ENCODE measurements at places on chromosomes 5 and 9. TPM values are rescaled to one million over a fixed set of nuclear protein-coding genes. Genes with fewer than 3 reads are reported as not detected.

The GARNL3 gene
- 10.4 TPM for total RNA-seq

The GCNT4 gene
- total RNA-seq, result 2.3 TPM

The BASP1 gene
- 106 TPM for total RNA-seq

GRCh38 chr9:107856633-107857032, 367.1 kb upstream of the KLF4 start:
- DNase-seq, result no peak

DNA sequence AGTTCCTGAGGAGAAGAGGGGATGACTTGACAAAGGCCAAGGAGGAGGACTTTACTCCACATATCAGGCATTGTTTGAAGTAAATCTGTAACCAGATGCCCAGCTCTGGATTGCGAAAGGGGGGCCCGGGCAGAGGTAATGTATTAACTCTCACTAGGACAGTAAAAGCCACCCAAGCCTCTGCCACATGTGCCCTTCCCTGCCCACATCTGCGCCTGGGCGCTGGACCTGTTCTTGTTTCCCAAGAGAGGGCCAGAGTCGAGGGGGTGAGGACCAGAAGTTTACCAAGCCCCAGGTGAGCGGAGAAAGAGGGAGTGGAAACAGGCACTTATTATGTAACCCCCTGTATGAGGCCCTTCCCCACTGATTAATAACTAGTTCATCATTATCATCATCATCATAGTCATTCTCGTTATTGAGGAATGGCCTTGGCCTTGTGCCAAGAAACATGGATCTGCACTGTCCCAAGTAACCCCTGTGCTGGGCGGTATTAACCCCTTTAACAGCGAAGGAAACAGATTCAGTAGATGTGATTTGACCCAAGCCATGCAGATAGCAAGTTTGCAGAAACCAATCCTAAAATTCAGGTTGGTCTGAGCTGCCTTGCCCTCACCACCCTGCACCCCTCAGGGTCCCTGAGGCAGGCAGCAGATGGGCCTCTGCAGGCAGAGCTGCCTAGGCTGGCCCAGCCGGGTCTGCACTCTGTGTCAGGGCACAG, at the start of gene SLC23A1:
TSS of gene SLC23A1 (minus strand) at position 23 of the 718 bp plus-strand sequence. CDS start 44 bp downstream, outside the sequence.
- peak; percentile 49 for DNase-seq

DNA sequence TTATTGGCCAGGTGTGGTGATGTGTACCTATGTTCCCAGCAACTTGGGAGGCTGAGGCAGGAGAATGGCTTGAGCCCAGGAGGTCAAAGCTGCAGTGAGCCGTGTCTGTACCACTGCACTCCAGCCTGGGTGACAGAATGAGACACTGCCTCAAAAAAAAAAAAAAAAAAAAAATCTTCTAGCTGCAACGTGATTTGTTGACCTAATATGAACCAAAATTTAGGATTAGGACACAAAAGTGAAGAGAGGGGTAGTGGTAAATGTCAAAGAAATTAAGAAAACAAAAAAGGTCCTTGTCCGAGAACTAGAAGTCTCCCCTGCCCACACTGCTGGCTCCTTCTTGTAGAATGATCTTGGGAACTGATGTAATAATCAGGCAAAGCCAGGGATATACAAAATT, 272.0 kb downstream of the EFNA5 start:
- no peak for DNase-seq

DNA sequence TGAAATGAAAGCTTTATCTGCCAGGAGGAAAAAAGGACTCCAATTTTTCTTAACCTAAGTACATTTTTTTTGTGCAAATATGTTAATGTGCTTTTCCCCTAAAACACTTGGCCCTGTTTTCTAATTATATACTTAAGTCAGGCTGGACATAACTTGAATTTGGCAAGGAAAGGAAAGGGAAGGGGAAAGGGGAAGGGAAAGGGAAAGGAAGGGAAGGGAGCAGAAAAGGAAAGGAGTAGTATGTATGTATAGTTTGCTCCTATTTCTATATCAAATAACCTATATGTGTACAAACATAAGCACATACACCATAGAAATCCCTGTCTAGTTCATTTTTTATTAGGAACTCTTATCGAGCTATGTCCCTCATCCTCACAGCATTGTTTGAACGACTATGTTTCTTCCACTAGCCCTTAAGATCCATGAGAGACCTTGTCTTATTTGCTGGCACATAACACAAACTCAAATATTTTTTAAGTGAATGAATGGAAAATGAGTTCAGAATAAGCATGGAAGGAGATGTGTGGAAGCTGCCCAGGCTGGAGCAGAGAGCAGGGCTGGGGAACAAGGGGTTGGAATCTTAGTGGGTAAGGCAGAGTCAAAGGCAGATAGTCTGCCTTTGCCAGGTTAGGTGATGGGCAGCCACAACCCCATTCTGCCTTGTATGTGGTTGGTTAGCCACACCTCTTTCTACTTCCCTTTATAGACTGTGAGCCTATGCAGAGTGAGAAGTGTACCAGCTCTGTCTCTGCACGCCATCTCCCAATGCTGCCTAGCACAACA, 70.0 kb downstream of the KLHL3 start:
- no peak for DNase-seq

DNA sequence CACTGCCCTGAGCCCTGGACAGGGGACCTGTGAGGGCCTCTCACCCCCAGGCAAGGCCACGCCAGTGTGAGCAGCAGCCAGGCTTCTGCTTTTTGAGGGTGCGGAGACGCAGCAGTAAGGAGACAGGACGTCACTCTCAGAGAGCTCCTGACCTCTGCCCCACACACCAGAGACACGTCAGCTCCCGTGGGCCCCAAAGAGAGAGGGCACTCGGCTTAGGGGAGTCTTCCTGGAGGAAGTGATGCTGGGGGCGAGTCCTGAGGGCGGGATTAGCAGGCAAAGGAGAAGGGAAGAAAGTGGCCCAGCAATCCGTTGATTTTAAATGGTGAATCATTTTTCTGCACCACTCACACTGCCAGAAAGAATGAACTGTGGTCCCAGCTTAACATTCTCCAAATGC, 24.0 kb upstream of the SLC9A3 start:
- DNase-seq, result no peak

- DNase-seq, result no peak
Observed at GRCh38 chr5:172175263-172175719, 12.7 kb downstream of the STK10 start.

DNA sequence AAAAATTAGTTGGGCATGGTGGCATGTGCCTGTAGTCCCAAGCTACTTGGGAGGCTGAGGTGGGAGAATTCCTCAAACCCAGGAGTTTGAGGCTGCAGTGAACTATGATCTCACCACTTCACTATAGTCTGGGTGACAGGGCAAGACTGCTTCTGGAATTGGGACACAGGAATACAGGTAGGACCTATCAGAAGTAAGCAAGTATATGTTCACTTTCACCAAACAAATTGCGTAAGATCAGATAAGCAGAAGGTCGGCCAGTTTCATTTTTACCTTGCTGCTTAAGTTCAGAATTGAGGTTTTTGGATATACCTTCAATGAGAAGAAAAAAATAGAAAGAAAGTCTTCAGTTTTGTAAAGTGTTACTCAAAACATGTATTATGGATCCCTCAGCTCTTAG, 171.7 kb downstream of the MAT2B start:
- DNase-seq, result no peak
